ENCODE measurements at places on chromosomes 16 and 17. TPM values are rescaled to one million over a fixed set of nuclear protein-coding genes. Genes with fewer than 3 reads are reported as not detected.

Gene FLYWCH2
- 26.3 TPM for total RNA-seq

Gene CRHR1
- not detected for total RNA-seq

Gene CORO6
- total RNA-seq = not detected

Gene HBA1
- not detected for total RNA-seq

Gene DLX4
- 2.4 TPM for total RNA-seq

Gene SLFN12L
- not detected for total RNA-seq

Gene PRSS53
- 2.3 TPM for total RNA-seq

Gene NXPH3
- total RNA-seq = 0.20 TPM

Gene APOBR
- total RNA-seq = 0.20 TPM

- no peaks in the 10 kb centered on the region for H3K4me1 ChIP-seq
- H3K27ac ChIP-seq = no peak overlapping the region
- peaks cover 2% of the 10 kb centered on the region for H3K36me3 ChIP-seq
- H3K4me3 ChIP-seq = no peak overlapping the region
Measured at GRCh38 chr17:75808549-75808904, 23.9 kb downstream of the UNK start.

DNA sequence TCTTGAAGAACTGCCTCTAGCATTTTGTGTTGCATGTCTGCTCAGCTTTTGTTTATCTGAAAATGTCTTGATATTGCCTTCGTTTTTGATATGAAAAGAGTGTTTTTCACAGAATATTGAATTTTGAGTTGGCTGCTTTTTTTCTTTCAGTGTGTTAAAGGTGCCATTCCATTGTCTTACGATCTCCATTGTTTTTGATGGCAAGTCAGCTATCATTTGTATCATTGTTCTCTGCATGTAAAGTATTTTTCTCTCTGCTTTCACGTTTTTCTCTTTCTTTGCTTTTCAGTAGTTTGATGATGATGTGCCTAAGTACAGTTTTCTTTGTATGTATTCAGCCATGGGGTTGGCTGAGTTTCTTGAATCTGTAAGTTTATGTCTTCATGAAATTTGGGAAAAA, 57.0 kb downstream of the AIPL1 start:
- peaks cover 22% of the 10 kb centered on the region for H3K4me1 ChIP-seq
- no peaks in the 10 kb centered on the region for H3K36me3 ChIP-seq
- H3K27me3 ChIP-seq = peaks cover 4% of the 10 kb centered on the region
- no peak overlapping the region for H3K4me3 ChIP-seq

- no peak overlapping the region for H3K4me3 ChIP-seq
- no peaks in the 10 kb centered on the region for H3K36me3 ChIP-seq
- DNase-seq = peak; percentile 28
- H3K27ac ChIP-seq = no peak overlapping the region
Measured at GRCh38 chr16:67514382-67514828, 14.2 kb upstream of the RIPOR1 start.

DNA sequence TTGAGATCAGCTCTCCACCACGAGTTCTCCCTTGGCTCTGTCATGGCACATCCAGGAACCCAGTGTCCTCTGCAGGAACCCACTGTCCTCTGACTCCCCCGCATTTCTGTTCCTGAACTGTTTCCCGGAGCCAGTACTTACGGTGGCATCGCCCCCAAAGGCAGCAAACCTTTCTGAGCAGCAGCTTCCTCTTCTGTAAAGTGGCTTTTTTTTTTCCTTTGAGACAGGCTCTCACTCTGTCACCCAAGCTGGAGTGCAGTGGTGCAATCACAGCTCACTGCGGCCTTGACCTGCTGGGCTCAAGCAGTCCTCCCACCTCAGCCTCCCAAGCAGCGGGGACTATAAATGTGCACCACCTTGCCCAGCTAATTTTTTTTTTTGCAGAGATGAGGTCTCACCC, 32.2 kb downstream of the NAGPA start:
- H3K4me1 ChIP-seq = no peaks in the 10 kb centered on the region
- no peak overlapping the region for H3K4me3 ChIP-seq
- H3K36me3 ChIP-seq = no peaks in the 10 kb centered on the region
- no peak overlapping the region for H3K27ac ChIP-seq
- peaks cover 6% of the 10 kb centered on the region for H3K27me3 ChIP-seq

DNA sequence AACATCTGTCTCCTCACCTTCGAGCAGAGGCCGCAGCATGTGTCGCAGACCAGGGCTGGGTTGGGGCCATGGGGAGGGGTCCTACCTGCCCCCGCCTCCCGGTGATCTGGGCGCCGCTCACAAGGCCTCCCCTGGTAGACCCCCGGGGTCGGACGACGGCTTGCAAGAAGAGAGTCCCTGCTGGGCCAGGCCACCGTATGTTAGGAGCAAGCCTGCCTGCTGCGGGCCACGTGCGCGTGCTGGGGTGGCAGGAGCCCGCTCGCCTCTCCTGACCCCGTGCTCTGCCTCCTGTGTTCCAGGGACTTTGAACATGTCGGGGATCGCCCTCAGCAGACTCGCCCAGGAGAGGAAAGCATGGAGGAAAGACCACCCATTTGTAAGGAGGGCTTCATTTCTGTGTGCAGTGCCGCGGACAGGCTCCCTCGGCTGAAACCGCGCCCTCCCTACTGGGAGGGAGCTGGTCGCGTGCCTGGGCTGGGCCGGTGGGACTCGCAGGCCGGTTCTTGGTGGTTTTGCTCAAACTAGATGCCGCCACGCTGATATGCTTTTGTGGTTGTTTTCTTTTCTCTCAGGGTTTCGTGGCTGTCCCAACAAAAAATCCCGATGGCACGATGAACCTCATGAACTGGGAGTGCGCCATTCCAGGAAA, 4.4 kb downstream of the UBE2I start:
- peak overlapping the region; percentile 76 for H3K27ac ChIP-seq
- H3K4me3 ChIP-seq = no peak overlapping the region
- DNase-seq = no peak

- no peaks in the 10 kb centered on the region for H3K4me1 ChIP-seq
- no peaks in the 10 kb centered on the region for H3K27me3 ChIP-seq
- H3K27ac ChIP-seq = no peak overlapping the region
- no peak overlapping the region for H3K4me3 ChIP-seq
Measured at GRCh38 chr17:77354420-77354669, 213.6 kb downstream of the SEC14L1 start.

DNA sequence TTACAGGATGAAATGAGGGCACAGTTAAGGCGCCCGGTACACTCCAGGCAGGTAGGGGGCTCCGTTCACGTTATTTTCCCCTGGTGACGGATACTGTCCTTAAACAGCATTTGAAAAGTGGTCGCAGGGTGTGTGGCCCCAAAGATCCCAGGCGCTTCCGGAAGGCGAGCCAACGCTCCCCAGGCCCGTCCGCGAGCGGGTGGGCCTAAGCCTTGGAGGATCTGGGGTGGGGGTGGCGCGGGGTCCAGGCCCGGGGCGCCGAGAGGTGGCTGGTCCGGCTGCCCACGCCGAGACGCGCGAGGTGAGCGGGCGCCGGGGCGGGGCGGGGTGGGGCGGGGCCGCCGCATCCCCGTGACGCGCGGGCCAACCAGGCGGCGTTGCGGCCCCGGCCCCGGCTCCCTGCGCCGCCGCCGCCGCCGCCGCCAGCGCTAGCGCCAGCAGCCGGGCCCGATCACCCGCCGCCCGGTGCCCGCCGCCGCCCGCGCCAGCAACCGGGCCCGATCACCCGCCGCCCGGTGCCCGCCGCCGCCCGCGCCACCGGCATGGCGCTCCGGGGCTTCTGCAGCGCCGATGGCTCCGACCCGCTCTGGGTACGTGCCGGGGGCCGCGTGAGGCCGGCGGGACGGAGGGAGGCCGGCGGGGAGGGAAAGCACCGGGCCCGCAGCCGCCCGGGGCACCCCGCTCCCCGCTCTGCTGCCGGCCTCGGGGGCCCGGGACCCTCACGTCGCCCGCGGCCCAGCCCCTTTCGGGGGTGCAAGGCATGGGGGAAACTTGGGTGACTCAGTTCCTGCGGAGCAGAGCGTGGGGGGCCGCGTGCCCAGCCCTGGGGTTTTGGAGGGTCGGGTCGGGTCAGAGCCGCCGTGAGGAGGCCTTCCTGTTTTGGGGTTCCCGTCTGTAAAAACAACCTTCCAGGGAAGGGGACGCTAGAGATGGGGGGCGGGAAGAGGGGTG, at the start of gene ABCC1:
TSS of gene ABCC1 (plus strand) at position 407 of the 951 bp plus-strand sequence. CDS start at position 543, 136 bp downstream.
- no peaks in the 10 kb centered on the region for H3K27me3 ChIP-seq
- H3K4me3 ChIP-seq = peak within 1 kb of the TSS; percentile 93
- peak; percentile 34 for DNase-seq
- H3K4me1 ChIP-seq = peaks cover 13% of the 10 kb centered on the region

- peaks cover 15% of the 10 kb centered on the region for H3K4me1 ChIP-seq
- DNase-seq = no peak
- no peaks in the 10 kb centered on the region for H3K27me3 ChIP-seq
- peak overlapping the region; percentile 16 for H3K27ac ChIP-seq
Measured at GRCh38 chr16:525520-526180, 1.9 kb upstream of the CAPN15 start.

GRCh38 chr16:49248227-49248626, 33.4 kb downstream of the CBLN1 start:
- no peak for DNase-seq
- H3K4me1 ChIP-seq = no peaks in the 10 kb centered on the region
- H3K27ac ChIP-seq = no peak overlapping the region
- H3K36me3 ChIP-seq = no peaks in the 10 kb centered on the region

DNA sequence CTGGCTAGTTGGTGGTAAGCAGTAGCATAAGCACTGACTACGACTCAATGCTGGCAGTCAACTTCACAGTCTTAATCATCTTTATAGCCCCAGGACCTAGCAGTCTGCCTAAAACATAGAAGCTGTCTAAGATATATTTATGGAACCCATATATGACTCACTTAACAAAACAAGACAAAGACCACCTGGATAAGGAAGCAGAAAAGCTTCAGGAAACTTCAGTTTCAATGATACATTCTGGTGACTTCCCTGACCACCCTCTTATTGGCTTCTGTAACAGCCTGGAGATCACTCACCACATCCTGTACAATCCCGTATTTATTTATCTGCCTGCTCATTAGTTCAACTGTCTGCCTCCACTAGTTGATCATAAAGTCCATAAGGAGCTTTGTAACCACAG, 95.5 kb downstream of the PMP22 start:
- H3K27me3 ChIP-seq = no peaks in the 10 kb centered on the region
- H3K4me3 ChIP-seq = no peak overlapping the region
- no peak for DNase-seq
- peaks cover 23% of the 10 kb centered on the region for H3K4me1 ChIP-seq
- no peaks in the 10 kb centered on the region for H3K36me3 ChIP-seq

GRCh38 chr17:64042700-64043485, 22.5 kb upstream of the ICAM2 start:
- no peaks in the 10 kb centered on the region for H3K27me3 ChIP-seq
- no peak for DNase-seq
- H3K27ac ChIP-seq = no peak overlapping the region
- peaks cover 44% of the 10 kb centered on the region for H3K36me3 ChIP-seq

DNA sequence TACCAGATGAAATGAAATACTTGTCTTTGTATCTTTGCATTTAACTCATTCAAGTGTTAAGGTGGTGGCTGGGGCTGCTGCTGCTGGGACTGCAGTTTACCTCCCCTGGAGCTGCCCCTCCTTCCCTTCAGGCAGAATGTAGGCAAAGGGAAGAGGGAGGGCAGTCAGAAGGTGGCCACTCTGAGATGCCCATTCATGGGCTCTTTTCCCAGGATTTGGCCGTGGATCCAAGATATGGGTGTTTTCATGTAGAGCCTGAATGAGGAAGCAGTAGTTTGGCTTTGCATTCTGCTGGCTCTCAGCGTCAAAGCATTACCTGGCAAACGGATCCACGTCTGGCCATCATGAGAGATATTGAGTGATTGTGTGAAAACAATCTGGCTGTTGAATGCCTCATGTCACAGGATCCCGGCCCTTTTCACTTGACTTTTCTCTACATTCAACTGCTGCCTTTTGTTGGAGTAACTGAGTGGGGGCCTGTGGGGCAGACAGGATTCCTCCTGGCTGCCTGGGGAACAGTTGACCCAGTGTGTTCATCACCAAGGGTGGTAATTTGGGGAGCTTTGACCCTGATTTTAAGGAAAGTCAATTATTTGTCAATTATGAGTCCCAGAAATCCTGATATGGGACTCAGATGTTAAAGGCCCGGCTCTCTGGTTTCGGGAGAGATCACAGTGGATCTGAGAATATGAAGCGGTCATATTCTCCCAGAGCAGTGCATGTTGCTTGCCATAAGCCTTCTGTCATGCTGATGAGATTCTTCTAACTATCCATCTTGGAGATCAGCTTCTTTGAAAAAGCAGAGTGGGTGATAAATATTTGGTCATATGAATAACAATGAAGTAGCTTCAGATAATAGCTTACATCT, 236.8 kb downstream of the IRX3 start:
- peaks cover 1% of the 10 kb centered on the region for H3K4me1 ChIP-seq
- H3K4me3 ChIP-seq = no peak overlapping the region
- DNase-seq = no peak
- H3K27me3 ChIP-seq = no peaks in the 10 kb centered on the region
- H3K27ac ChIP-seq = no peak overlapping the region

DNA sequence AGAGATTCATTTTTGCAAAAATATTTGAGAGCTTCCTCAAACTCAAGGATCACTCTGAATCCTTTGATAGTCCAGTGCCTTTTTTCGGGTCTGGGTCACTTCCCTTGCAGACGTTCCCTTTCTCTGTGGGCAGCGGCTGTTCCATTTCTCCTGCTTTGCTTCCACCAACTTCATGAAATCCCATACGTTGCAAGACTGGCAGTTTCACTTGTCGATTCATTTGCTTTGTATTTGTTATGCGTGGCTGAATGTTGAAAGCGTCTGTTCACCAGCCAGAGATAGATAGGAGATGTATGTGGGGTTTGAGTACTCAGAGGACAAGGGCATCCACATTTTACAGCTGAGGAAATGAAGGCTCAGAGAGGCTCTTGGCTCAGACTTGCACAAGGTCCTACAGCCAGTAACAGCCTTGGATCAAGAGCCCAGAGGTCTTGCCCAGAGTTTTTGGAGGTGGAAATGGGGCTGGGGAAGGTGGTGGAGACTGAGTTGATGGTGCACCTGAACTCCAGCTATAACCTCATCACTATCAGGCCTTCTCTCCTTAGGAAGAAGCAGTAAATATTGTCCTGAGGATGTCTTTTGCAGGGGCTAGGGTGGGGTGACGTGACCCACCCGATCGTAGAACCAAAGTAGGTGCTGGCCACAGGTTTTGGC, 1.3 kb upstream of the CCDC102A start:
- peak overlapping the region; percentile 76 for H3K4me3 ChIP-seq
- peaks cover 7% of the 10 kb centered on the region for H3K4me1 ChIP-seq
- H3K36me3 ChIP-seq = no peaks in the 10 kb centered on the region
- H3K27ac ChIP-seq = peak overlapping the region; percentile 76
- peaks cover 8% of the 10 kb centered on the region for H3K27me3 ChIP-seq
- no peak for DNase-seq

GRCh38 chr17:48692049-48692448, 30.3 kb downstream of the PRAC1 start:
- no peaks in the 10 kb centered on the region for H3K4me1 ChIP-seq
- no peak overlapping the region for H3K27ac ChIP-seq
- no peak overlapping the region for H3K4me3 ChIP-seq
- H3K36me3 ChIP-seq = no peaks in the 10 kb centered on the region
- H3K27me3 ChIP-seq = peaks cover 67% of the 10 kb centered on the region

- H3K27me3 ChIP-seq = peaks cover 45% of the 10 kb centered on the region
- H3K4me1 ChIP-seq = peaks cover 3% of the 10 kb centered on the region
- no peaks in the 10 kb centered on the region for H3K36me3 ChIP-seq
- H3K4me3 ChIP-seq = no peak overlapping the region
- H3K27ac ChIP-seq = no peak overlapping the region
Measured at GRCh38 chr16:48910214-48910613, 300.2 kb upstream of the N4BP1 start.

Measured in progenitor cell of endocrine pancreas (in vitro differentiated cells).